Small intestine (tissue), 16 donors: ENCODE measurements at places on chromosomes 3 and 15.

DNA sequence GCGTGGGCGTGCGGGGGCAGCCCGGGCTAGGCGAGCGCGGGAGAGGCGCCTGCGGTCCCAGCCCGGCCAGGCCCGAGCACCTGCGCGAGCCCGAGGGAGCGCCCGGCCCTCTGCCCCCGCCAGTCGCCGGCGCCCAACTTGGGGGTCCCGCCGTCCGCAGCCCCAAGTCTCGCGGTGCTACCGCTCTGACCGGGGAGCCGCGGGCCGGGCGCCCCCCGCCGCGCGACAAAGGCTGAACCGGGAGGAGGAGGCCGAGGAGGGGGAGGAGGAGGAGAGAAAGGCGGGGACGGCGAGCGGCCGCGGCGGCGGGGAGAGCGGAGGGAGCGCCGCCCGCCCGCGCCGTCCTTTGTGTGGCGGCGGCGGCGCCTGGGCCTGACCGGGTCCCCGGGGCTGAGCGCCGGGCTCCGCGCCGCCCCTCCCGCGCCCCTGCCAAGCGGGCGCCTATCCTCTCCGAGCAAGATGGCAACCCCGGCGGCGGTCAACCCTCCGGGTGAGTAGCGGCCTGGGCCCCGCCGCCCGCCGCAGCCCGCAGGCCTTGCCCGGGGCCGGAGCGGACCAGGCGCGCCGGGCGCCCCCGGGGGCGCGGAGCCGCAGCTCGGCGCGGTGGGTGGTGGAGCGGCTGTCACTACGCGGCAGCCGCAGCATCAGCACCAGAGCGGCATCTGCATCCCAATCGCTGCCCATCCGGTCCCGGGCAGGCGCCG lies at the start of gene ARNT2:
ARNT2 (plus strand) TSS at position 326 of the 704 bp plus-strand sequence; CDS start at position 460, 134 bp downstream.
- DNase-seq = peak; percentile 57

DNA sequence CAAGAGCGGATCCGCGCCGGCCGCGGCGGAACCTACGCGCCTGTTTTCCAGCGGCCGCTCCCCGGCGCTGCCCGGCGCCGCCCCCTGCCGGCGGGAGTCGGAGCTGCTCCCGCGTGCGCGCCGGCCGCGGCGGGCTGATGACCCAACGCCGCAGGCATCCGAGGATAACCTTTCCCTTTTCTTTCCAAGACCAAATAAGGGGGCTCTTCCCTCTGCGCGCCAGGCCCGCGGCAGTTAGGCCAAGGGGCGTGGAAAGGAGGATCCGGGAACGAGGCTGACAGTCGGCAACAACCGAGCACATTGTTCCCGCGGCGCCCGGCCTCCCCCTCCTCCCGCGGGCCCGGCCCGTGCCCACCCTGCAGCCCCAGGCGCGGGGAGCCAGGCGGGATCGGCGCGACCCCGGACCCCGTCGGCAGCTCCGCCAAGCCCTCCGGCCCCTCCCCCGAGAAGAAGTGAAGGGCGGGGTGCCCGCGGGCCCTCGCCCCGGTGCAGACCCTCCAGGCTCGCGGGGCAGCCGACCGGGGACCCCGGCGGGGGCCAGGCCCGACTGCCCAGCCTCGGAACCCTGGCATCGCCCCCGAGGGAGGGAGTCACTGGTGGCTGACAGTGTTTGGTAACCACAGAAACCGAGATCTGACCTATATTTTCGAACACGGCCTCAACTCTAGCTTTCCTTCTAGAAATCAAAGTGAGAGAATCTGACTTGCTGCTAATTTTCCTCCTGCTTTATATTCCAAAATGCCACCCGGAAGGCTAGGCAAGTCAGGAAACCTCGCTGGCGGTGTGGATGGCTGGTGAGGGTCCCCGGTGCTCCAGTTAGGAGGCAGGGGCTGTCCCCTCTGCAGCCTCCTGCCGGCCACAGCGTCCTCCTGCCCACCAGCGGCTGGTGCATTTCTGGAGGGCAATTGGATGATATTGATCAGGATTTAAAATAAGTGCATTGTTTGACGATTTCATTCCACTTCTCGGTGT lies 45.6 kb upstream of the SYNM start:
- DNase-seq = peak; percentile 82

- no peak for DNase-seq
These were observed 356.4 kb downstream of the LPP start for GRCh38 chr3:188510366-188510765.

- peak; percentile 48 for DNase-seq
These were observed 26.4 kb upstream of the LRIG1 start for GRCh38 chr3:66527246-66527645.

GRCh38 chr15:40501487-40501886 lies 30.7 kb downstream of the CHST14 start:
- no peak for DNase-seq

DNA sequence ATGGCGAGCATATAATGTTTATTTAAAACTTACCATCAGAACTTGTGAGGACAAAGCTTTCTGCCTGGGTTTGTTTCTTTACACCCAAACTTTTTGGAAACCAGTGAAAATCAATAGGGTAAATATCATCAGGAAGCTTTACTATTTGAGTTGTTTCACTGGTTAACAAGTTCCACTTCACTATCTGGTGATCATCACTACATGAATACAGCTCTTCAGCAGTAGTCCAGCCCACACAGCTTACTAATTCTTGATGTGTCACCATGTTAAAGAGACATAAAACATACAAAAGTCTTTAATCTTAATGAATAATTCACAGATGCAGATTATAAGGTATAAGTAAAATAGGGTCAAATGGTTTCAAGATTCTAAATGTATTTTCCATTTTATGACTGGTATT lies 17.6 kb downstream of the IFT80 start:
- DNase-seq = no peak

- DNase-seq = peak; percentile 49
These were observed 2.7 kb upstream of the KNL1 start for GRCh38 chr15:40591389-40591788.

DNA sequence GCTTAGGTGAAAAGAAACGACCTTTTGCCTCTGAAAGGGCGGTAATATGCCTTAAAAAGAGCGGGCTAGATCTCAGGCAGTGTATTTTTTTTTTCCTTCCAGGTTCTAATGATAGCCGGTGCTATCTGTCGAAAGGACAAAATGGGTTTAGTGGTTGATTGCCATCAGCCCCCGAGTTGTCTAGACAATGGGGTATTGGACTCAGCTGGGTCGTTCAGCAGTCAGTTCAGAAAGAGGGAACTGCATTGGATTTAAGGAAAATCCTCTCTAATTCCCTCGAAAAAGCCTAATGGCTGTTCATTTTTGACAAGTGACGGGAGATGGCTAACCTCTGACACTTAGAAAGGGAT lies 728 bp downstream of the EIF2B5 start:
- no peak for DNase-seq

DNA sequence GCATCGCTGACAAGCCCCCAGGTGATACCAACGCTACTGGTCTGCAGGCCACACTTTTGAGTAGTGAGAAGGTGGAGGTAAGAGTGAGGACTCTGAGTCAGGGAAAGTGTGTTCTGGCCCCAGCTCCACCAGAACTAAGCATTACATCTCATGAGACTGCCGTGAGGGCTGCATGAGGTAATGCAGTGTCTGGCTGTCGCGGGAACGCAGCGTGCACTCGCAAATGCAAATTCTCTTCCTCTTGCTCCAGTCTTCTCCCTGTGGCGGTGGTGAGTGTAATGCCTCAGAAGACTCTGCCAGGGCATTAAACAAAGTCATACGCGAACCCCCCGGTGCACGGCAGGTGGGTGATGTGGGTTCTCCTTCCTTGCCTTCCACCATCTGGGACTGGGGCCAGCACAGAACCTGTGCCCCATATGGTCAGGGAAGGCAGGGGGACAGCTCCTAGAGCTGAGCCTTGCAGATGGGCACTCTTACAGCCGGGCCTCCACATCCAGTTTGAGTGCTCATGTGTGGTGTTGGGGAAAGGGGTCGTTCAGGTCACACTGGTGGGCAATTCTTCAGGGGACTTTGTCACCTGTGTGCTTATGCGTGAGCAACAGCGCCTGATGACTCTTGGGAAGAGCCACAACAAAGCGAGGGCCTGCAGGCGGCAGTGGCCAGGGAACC lies 175.8 kb downstream of the XXYLT1 start:
- DNase-seq = no peak

DNA sequence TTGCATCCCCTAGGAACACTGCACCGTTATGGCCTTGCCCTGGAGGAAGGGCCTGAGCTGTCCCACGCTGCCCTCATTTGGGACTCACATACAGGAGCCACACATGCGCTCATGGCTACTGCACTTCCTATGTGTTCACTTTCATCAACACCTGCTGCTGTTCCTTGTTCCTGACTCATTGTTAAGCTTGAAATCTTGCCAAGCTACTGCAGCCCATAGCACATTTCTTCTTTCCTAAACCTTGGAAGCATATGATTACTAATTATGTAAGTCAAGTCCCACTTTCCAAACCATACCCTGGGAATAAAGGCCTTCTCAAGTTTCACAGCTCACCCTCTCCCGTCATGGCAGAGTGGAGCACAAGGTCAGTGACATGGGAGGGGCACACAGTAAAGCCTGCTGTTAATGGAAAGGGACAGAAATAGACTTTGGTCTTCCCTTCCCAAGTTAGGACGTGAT lies 307.9 kb downstream of the CLSTN2 start:
- no peak for DNase-seq

DNA sequence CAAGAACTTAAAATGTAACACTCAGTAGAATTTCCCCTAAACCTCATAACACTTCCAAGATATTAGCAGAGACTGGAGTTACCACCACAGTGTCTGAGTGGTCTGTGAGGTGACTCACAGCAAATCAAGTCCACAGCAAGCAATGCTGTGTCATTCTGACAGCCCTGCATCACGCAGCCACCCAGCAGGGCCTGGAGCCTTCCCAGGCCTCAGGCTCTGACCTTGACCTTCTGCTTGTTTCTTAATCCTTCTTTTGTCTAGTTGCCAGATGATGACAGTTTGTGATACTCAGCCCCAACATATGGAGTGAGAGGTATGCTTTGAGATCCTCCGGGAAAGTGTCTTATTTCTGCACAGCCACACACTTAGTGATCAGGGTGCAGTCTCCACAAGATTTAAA lies 82.5 kb downstream of the TOP2B start:
- no peak for DNase-seq

- no peak for DNase-seq
These were observed 72.0 kb upstream of the PYGO1 start for GRCh38 chr15:55660153-55660552.

- DNase-seq = no peak
These were observed 155.0 kb upstream of the BHLHE40 start for GRCh38 chr3:4823986-4824925.

- DNase-seq = no peak
These were observed 248.1 kb upstream of the C2CD4B start for GRCh38 chr15:62413153-62413552.

DNA sequence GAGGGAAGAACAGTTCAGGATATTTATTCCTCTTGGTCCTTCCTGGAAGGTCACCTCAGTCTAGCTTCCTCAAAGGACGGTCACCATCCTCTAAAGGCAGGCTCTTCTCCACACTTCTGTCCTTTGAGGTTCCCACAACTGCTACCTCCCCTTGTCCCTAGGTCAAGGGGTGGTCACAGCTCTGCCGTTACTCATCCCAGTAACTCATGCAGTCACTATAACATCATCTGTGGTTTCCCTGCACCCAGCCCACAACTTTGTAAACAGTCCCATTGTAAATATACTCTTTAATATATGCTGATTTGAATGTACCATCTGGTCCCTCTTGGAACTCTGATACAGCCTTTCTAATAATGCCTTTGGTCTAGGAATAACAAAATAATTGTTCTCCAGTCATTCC lies 887.4 kb downstream of the FHIT start:
- DNase-seq = peak; percentile 4

DNA sequence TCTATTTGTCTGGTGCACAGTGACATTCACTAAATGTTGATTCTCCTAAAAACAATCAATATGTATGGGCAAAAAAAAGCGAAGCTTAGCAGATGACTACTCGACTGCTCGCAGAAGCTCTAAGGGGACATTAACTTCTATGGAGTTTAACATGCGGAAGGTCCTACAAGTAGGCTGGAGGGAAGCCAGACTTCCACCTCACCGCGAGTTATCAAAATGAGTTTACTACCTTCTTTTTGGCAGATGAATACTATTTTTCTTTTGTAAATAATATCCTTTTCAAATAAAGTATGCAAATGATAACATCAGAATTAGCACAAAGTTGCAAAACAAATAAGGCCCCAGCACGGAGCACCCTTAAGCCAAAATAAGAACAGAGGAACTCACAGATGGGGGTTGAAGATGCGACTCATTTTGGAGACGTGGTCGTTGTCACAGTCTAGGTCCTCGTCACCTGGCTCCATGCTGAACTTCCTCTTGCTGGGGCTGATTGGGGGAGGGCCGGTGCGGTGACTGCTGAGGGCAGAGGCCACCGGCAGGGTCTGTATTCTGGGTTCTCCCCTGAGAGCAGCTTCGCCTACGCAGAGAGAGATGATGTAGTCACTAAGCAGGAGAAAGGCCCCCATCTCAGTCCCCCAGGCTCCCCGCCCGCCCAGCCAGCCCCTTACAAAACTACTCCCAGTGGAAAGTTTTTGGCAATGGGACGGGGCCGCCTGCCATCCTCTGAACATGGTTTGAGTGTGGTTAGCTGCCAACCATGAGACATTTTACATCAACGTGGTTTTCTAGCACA lies 42.1 kb downstream of the VGLL4 start:
- no peak for DNase-seq

DNA sequence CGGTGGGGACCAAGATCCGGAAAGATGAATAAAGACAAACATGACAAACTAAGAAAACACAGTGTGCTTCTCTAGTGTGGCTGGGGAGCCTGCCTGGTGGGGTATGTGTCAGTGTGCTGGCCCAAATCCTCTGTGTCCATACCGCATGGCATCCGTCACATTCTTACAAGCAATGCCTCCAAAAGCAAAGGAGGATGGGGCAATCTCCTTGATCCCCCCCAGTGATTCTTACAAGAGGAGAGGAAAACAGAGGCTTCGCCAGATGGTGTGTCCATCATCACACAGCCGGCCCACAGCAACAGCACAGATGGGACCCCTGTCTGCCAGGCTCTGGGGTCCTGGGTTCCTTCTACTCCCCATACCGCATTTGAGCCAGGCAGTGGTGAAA lies 558 bp upstream of the IL17RC start:
- DNase-seq = no peak

DNA sequence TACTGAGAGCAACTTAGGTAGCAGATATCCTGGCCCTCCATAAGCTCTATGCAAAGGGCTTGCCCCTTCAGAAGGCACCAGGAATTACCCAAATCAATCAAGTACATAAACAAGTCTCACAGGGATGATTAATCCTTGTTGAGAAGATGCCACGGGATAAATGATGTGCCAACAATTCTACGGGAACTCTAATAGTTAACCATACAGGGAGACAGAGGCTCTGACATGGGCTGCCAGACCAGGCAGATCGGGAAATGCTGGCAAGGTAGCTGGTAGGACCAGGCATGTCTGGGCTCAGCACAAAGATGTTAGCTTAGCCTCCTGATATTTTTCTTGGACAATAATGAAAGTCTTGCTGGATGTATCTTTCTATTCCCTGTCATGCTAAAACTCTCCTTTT lies 249.3 kb upstream of the THBS1 start:
- DNase-seq = no peak

- no peak for DNase-seq
These were observed 254.3 kb upstream of the CHRNA7 start for GRCh38 chr15:31776039-31776438.

- no peak for DNase-seq
These were observed 62.8 kb downstream of the XXYLT1 start for GRCh38 chr3:195208183-195208582.

GRCh38 chr3:43162230-43163084 lies 56.6 kb upstream of the POMGNT2 start:
- DNase-seq = peak; percentile 65
